ENCODE measurements at places on chromosomes 5 and 9.
A peak's percentile ranks its signal among the peaks of the same experiment; 100 is the strongest.

GRCh38 chr5:172630986-172631385, 10.1 kb upstream of the NEURL1B start:
- DNase-seq: no peak

GRCh38 chr9:99294850-99295461, 72.9 kb downstream of the SEC61B start:
- DNase-seq: no peak

GRCh38 chr9:93084471-93084881, 11.5 kb upstream of the CARD19 start:
- DNase-seq: no peak

DNA sequence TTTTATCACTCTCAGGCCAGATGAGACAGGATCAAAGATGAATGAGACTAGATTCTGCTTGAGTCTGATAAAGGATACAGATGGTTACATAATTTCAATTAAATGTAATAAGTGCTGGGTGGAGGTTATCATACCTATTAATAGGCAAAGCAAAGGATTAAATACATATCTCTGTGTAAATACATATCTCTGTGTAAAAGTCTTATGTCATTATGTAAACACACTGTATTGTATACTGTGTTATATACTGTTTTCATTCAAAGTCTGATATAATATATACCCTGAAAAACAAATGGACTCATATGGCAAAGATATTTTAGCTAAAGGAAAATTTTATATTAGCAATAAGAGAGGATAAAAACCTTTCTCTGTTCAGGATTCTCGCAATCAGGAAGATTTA, 605.8 kb upstream of the PTGER4 start:
- DNase-seq: no peak

GRCh38 chr5:52799358-52799982, 11.8 kb downstream of the ITGA1 start:
- peak; percentile 76 for DNase-seq

DNA sequence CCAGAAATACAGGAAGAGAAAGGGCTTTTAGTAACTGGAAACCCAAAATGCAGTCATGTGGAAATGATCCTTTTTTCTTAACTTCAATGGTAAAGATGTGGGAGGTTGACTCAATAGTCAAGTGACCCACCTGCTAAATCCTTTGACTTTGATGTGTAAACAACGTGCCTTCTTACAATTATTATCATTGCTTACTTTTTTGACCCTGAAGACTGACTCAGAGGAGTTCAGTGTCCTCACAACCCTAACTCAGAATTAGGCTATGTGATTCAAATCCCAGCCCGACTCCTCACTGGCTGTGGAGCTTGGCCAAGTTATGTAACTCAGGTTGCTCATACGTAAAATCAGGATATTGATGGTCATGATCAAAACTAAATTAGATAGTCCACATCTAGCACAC, 27.9 kb downstream of the ANXA1 start:
- no peak for DNase-seq

DNA sequence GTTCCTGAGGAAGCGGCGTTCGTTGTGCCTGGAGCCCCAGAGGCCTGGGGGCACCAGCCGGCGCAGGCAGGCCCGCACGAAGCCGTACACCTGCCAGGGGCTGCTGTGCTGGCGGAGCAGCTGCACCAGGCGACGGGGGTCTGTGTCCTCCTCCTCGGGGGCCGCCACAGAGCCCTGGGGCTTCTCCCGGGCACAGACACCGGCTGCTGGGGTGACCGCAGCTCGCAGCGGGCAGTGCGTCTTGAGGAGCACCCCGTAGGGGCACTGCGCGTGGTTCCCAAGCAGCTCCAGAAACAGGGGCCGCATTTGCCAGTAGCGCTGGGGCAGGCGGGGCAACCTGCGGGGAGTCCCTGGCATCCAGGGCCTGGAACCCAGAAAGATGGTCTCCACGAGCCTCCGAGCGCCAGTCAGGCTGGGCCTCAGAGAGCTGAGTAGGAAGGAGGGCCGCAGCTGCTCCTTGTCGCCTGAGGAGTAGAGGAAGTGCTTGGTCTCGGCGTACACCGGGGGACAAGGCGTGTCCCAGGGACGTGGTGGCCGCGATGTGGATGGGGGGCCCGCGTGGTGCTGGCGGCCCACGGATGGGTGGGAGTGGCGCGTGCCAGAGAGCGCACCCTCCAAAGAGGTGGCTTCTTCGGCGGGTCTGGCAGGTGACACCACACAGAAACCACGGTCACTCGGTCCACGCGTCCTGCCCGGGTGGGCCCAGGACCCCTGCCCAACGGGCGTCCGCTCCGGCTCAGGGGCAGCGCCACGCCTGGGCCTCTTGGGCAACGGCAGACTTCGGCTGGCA, 1.3 kb downstream of the TERT start:
- DNase-seq: no peak

DNA sequence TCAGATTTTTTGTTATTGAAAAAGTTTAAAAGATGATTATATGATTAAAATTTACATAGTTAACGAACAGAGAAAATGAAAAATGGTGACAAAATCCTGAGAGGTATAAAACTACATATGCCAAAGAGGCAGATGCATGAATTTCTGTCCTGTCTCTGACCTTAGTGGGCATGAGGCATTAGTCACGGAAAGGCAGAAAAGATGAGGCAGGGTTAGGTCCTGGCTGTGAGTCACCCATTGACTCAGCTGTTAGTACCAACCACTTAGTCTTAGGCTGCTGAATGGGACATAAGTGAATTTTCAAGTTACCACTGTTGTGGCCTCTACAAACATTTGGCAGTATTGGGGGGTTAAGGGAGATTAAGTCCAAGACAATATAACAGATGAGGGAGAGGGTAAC, 33.1 kb downstream of the RASA1 start:
- peak; percentile 79 for DNase-seq

DNA sequence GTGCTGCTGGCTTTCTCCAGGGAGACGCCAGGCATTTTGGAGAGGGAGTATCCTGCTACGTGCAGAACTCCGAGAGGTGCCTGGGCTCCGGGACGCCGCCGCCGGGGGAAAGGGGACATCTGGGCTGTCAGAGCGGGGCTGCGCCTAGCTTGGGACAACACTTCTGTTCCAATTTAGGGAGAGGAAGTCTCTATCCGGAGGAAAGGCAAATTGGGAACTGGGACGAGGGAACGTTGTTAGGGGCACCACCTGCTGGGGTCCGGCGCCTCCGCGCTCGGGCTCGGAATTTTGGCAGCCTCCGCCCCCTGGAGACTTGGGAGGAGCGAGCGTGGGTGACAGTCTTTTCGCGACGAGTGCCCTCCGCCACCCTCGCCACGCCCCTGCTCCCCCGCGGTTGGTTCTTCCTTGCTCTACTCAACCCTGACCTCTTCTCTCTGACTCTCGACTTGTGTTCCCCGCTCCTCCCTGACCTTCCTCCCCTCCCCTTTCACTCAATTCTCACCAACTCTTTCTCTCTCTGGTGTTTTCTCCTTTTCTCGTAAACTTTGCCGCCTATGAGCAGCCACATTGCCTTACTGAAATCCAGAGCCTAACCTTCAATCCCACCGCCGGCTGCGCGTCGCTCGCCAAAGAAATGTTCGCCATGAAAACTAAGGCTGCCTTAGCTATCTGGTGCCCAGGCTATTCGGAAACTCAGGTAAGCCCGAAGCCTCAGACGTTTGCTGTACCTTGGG, 1.6 kb downstream of the TSLP start:
- no peak for DNase-seq

DNA sequence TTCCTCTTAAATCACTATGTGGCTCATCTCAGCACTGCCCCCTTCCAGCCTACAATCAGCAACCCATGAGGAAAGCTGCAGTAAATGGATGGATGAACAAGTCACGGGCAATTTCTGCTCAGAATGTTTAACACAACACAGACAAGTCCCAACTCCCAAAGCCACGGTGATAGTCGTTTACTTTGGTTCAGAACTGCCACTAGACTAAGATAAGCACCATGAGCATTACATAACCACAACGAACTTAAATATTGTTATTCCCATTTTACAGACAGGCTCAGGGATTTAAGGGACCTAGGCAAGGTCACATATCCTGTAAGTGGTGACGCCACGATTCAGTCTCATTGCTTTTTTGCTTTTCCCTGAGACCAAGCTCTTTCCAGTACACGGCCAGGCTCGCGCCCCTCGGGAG, 2.0 kb upstream of the SMIM27 start:
- DNase-seq: no peak

- DNase-seq: no peak
Observed at GRCh38 chr5:39437467-39437866, 12.7 kb upstream of the DAB2 start.

DNA sequence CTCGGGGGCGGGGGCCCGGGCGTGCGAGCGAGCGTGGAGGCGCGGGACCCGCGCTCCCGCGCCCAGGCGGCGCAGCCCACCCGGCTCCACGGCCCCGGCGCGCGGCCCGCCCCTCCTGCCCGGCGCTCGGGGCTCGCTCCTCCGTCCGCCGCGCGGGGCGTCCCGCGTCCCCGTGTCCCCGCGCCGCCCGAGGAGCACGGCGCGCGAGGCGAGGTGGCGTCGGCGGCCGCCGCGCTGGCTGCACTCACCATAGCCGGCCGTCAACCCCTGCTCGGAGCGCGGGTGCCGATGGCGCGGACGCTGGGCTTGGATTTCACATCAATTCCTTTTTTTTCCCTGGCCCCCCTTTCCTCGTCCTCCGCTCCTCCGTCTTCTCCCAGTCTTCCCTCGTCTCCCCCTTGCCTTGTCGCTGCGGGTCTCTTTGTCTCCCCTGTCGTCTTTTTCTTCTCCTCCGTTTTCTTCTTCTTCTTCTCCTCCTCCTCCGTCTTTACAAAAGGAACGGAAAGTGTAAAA, 494 bp downstream of the PTCH1 start:
- no peak for DNase-seq

GRCh38 chr5:142475102-142475513, 150.3 kb upstream of the SPRY4 start:
- no peak for DNase-seq

GRCh38 chr9:114425126-114425525, 37.3 kb upstream of the AKNA start:
- no peak for DNase-seq

GRCh38 chr5:95887977-95888376, 65.5 kb upstream of the GLRX start:
- no peak for DNase-seq

- DNase-seq: no peak
Observed at GRCh38 chr5:172561151-172561550, 79.9 kb upstream of the NEURL1B start.

- no peak for DNase-seq
Observed at GRCh38 chr5:74954919-74955318, 88.7 kb upstream of the FAM169A start.

- no peak for DNase-seq
Observed at GRCh38 chr9:127805620-127806019, 2.9 kb downstream of the FPGS start.

GRCh38 chr5:120228262-120229031, 235.7 kb upstream of the PRR16 start:
- DNase-seq: no peak

GRCh38 chr9:80883826-80884579, 805.3 kb downstream of the TLE1 start:
- DNase-seq: no peak

DNA sequence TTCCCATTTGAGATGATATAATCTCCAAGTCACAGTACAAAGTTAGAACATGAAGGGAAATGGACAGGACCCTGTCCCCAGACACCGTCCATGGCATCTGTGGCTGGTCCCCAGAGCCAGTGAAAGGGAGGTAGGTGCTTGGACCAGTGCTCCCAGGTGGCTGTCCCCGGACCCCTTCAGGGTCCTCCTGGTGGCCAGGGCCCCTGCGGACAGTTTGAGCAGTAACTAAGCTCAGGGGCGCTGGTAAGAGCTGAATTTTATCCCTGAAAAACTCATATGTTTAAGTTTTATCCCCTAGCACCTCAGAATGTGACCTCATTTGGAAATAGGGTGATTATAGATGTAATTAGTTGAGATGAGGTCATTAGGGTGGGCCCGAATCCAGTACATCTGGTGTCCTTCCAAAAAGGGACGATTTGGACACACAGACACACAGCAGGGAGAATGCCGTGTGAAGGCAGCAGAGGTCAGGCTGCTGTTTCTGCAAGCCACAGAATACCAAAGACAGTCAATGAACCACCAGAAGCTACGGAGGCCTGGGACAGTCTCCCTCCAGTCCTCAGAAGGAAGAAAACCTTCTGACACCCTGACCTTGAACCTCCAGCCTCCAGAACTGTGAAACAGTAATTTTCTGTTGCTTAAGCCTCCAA, 185.0 kb downstream of the ATPSCKMT start:
- peak; percentile 3 for DNase-seq

- no peak for DNase-seq
Observed at GRCh38 chr9:133182151-133182550, 18.4 kb upstream of the GBGT1 start.

- no peak for DNase-seq
Observed at GRCh38 chr5:151578326-151579025, 12.7 kb downstream of the FAT2 start.

GRCh38 chr9:20611691-20612287, 10.5 kb downstream of the MLLT3 start:
- DNase-seq: no peak

DNA sequence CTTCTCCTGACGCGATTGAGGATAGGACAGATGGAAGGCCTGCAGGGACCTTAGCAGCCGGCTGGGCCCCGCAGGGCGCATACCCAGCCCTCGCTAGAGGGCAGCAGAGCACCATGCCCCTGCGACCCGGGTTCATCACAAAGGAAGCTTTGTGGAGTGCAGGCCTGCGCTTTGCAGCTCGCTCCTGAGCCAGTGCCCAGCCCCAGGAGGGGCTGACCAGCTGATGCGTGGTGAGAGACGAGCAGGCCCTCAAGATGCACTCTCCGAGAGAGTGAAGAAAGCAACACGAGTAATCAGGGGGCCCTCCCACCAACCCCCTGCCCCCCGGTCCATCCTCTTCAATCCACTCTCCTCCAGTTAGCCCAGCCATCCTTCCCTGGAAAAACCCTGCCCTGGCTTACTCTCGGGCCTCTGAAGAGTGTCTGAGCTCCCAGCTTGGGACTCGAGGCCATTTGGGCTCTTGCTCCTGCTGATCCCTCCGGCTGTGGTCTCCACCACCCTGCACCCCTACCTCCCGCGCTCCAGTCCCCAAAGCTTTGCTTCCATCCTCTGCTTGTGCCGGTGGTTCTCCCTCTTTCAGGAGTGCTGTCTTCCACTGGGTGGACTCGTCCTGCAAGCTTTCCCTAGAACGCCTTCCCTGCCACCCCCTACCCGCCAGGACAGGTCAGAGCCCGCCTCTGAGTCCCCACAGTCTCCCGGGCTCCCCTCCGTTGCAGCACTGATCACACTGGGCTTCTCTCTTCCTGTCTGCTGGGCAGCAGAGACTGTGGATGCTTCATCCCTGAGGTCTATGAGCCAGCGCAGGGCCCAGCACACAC, 9.1 kb upstream of the KIF12 start:
- DNase-seq: peak; percentile 36

DNA sequence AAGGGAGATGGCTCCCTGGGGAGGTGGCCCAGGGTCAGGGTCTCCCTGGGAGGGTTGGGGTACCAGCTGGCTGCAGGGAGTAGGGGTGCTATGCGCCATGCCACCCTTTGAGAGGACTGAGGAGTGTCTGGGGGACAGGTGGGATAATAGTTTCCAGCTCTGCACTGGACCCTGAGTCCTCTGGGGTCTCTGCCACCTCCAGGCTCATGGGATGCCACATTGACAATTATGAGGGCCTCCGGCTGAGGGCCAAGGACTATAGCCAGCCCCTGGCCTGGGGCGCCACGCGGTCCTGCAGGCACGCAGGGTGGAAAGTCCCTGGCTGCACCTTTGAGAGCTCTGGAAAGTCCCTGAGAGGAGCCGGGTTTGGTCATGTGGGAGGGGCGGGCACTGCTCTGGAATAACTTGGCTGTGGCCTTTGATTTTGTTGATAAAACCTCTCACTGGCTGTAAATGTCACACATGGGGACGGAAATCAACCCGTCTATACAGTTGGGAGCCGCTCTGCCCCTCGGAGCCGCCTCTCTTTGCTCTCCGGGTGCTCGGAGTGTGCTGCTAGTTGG, 16.0 kb downstream of the TRAF2 start:
- DNase-seq: peak; percentile 28

Measured in GM04504 (cell line).